Left renal cortex interstitium (tissue), 4 donors: ENCODE measurements at places on chromosomes 3 and 15. TPM values are rescaled to one million over a fixed set of nuclear protein-coding genes. Genes with fewer than 3 reads are reported as not detected.

The AVEN gene
- polyA plus RNA-seq: 16.6 TPM

The SLC6A1 gene
- 0.78 TPM for polyA plus RNA-seq

GRCh38 chr15:74866090-74866489 lies 7.1 kb downstream of the SCAMP2 start:
- DNase-seq: no peak

DNA sequence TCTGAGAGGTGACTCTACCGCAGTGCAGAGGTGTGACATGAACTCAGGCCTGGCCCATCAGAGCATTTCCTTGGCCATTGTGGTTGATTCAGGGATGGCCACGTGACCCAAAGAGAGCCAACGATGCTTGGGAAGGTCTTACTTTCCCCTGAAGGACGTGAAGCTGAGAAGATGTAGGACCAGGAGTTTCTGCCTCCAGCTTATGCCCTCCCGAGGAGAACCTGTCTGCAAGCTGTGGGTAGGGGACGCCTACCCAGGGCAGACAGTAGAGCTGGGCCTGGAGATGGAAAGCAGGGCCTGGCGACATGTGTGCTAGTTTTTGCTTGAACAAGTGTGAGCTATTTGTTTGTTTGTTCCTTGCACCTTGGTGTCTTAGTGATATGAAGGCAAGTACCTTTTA lies 89.4 kb downstream of the RPLP1 start:
- DNase-seq: no peak

DNA sequence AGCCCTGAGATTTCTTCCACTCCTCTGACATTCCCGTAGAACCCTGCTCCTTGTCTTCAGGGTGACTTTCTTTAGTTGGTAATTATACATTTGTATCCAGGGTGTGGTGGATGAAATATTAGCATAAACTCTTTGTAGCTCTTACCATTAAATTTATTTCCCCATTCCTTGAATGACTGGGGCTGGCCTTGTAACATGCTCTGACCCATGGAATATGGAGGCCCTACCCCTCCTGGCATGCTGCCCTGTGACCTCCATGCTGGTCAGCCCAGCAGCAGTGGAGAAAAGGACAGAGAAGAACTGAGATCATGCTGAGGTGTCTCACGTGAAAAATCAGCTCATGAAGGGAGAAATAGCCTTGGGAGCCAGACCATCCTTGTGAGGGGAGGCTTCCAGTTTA lies 96.1 kb upstream of the PROK2 start:
- no peak for DNase-seq

DNA sequence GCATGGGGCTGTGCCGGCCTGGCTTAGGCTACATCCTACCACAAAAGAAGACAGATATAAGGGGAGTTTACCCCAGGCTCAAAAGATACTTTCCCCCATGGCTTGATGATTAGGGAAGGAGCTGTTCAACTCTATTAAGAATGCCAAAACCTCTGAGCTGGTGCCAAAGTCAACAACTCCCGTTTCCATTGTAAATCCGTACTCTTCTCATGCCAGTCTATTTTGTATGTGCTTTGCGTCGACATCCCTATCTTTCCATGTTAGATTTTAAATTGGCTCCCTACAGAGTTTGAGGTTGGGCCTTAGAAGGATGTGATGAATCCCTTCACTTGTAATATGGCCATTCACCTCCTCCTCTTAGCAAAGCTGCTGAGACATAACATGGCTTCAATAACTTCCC lies 46.9 kb downstream of the RLBP1 start:
- no peak for DNase-seq
